ENCODE measurements at places on chromosomes 1 and 21.

DNA sequence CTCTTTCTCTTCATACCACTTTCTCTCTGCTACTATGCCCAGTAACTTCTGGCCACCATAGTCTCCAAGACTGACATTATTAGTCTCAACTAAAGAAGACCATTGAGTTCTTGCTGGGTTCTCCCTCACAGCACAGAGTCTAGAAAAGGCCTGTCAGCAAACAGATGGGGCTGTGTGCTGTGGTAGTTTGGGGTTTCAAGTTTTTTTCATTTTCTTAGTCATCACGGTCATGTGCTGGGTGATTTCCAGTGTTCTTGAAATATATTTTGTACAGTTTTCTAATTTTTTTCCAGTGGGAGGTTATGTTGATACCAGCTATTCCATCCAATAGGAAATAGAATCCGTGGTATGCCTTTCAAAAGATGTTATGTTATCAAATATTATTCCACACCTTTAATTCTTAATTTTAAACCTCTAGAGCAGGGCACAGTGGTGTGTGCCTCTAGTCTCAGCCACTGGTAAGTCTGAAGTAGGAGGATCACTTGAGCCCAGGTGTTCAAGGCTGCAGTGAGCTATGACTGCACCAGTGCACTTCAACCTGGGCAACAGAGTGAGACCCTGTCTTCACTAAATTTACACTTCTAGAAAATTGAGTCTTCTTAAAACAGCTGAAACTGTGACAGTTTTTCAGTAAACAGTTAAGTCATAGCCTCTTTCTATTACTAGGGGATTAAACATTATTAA is 8.3 kb downstream of the CFHR2 start:
- no peak for DNase-seq

GRCh38 chr1:227038401-227038800 is 98.3 kb downstream of the COQ8A start:
- no peak for DNase-seq

DNA sequence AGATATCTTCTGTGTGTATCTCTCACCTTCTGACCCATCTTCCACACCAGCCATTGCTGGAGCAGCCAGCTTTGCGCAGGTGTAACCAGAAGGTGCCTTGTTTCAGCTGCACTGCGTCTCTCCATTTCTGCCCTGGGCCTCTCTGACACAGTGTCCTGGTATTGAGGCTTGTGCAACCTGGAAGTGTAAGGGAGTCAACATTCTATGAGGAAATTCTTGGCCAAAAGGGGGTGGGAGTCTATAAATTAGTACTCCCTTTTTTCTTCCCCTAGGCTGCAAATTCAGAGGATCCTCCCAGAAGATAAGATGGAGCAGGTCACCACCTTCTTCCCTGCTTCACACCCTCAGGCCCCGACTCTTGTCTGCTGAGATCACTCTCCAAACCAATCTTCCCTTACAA is 109.1 kb downstream of the MRPS6 start:
- DNase-seq, result no peak

GRCh38 chr1:19645411-19646251 is 1.5 kb downstream of the NBL1 start:
- DNase-seq, result no peak

DNA sequence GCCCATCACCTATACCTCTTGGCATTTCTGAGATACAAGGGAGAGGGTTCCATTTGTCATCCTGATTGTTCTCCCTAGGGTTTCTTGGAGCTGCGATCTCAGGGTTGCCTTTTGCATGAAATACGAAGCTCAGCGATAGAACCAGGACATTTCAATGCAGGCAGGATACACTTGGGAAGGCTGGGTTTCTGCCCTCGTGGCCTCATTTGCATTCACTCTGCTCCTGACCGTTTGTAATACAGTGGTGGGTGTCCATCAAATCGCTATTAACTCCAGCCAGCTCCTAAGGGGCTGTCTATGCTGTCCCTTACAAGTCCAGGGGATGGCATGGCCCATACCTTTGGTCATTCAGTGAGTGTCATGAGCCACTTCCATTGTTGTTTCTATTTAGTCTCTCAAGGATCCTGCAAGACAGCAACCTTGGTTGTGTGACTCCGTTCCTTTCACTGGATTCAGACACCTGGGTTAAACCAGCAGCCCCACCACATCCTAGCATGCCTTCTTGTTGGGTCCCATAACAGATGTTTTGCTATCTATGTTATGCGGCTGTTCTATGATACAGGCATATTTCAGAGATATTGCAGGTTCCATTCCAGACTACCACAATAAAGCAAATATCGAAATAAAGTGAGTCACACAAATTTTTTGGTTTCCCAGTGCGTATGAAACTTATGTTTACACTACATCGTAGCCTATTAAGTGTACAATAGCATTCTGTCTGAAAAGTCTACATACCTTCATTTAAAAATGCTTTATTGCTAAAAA is 18.3 kb downstream of the KAZN start:
- DNase-seq, result no peak
